ENCODE measurements at places on chromosomes 1 and 21.

DNA sequence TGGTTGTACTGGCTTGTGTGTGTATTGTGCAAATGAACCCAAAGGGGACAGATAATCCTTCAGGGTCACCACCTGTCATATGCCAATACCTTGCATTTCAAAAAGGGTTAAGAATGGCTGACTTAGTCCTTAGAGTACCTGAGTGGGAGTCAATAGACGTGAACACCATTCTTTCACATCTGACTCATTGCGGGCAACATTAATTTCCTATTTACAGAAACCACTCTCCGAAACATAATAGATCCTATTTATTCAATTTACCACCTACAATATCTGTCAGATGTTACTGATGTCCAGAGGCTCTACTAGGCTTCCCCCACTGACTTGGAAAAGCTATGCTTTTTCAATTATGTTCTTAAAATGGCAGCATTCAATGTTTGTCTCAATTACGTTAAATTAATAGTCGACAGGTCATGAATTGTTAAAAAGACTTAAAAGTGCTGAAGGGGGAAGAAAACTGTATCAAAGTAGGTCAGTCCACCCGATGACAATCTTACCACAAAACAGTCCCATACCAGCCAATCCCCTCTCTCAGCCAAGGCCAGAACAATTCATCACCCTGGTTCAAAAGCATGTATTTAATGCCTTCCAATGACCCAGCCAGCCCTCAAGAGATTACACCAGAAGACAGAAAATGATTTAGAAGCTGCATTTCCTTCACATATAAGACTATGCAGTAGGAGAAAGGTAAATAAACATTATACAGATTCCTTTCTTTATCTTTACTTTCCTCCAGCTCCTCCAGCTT lies 48.6 kb upstream of the PLA2G2C start:
- DNase-seq = no peak

- peak; percentile 39 for DNase-seq
Measured at GRCh38 chr1:44557778-44558177, 116.5 kb downstream of the TMEM53 start.

GRCh38 chr1:67795179-67795912 lies 37.9 kb downstream of the GNG12 start:
- DNase-seq = no peak

DNA sequence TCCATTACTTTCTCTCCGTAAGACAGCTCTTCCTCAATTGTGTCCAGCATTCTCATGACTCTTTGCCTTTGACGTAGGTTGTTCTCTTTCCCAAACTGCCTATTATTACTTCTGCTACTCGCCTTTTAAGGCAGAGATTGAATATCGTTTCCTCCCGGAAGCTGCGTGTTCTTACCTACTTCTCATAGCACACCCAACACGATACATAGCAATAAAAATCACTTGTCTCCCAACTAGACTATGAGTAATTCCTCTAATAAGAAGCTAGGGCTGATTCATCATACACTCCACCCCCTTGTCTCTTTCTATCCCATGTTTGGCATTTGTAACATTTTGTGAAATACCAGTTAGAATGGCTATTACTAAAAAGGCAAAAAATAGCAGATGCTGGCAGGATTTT lies 55.8 kb upstream of the SGIP1 start:
- DNase-seq = peak; percentile 87

GRCh38 chr1:42680055-42680454 lies 2.2 kb upstream of the YBX1 start:
- DNase-seq = no peak

DNA sequence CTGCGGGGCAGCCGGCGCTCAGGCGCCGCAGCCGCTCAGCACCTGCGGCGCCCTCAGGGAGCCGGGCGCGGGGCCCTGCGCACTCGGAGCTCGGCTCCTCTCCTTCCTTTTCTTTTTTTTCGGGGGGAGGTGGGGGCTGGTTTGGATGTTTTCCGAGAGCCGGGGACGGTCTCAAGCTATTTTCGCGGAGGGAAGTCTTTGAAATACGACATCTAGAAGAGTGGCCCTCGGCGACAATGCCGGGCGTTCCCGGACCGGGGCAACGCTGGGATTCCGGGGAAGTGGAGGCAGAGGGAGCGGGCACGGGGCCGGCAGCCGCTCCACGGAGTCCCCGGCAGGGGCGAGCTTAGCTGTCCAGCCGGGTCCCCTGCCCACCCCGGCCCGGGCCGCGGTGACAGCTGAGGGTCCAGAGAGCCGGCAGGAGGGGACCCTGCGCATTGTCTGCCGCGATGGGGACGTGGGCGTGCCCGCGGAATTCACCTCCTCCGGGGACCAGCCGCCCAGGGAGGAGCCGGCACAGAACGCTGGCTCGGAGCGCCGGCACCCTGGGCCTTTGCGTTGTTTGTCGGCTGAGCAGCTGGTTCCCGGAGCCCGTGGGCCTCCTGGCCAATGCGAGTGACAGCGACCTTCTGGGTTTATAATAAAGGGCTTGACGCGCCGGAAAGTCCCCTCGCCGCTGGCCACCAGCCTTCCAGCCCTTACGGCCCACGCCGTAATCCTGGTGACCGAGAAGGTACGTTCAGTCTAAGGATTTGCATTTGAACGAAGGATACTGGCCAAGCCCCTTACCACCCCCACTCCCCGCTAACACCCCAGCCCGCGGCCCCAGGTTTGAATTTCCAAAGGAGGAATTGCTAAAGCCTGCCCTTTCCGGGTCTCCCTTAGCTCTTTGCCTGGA lies 582 bp downstream of the SLC37A1 start:
- peak; percentile 19 for DNase-seq

DNA sequence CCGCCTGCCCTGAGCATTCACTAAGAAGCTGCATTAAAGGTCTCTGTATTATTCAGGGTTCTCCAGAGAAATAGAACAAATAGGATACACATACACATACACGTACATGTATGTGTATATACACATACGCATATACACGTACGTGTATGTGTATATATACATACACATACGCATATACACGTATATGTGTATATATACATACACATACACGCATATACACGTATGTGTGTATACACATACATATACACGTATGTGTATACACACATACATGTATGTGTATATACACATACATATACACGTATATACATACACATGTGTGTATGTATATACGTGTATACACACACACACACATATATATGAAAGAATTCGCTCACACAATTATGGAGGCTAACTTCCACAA lies 108.9 kb upstream of the BARHL2 start:
- DNase-seq = no peak

All from EL (cell line).